ENCODE measurements at places on chromosomes 6 and 20.

- DNase-seq: no peak
These were observed 7.9 kb downstream of the AARS2 start for GRCh38 chr6:44305200-44305725.

DNA sequence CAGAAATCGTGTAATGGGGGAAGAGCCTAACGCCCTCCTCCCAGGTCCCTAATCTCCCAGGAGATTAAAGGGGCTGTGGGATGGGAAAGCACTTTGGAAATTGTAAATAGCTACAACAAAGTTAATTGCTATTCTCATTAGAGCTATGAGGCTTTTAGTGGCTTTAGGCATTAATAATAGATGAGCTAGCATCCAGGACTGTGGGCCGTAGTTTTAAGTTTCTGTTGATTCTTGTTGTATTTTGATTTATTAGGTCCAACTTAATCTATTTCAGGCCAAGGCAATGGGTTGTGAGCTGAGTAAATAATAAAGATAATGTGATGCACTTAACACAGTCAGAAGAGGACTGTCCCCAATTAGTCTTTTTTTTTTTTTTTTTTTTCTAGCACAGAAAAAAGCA is 67.7 kb downstream of the ANKRD6 start:
- DNase-seq: no peak

DNA sequence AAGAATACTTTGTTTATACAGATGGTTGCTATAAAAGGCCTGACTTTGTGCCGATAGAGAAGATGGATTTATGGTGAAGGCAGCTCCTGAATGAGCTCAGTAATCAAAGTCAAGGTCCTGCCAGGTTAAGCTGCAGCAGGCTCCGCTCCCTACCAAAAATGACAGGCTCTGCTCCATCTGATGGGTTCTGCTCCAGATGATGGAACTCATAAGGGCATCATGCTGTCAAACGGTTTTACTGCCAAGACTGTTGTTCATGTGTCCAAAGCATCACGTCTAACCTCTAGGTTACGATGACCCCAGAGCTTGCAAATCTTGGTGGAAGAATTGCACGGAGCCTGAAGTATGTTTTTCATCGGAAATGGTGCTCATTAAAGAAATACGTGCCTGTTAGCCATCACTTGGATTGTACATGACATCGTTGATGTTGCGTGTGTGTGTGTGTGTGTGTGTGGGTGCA is 19.2 kb upstream of the PTGIS start:
- no peak for DNase-seq

DNA sequence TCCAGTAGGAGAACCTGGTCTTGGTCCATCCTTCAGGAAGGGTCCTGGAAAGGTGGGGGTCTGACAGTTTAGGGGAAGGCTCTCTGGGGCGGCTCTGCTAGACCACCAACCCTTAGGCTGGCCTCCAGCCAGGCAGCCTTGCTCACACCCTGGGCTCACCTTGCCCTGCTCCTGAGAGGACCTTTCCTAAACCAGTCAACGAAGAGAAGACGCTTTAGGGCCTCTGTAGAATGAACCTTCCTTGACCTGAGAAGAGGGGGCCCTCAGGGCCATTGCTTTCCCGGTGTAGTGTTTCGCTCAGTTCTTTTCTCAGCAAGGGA is 1.1 kb downstream of the CDC25B start:
- no peak for DNase-seq

GRCh38 chr6:87808005-87808757 is 106.1 kb upstream of the AKIRIN2 start:
- no peak for DNase-seq

DNA sequence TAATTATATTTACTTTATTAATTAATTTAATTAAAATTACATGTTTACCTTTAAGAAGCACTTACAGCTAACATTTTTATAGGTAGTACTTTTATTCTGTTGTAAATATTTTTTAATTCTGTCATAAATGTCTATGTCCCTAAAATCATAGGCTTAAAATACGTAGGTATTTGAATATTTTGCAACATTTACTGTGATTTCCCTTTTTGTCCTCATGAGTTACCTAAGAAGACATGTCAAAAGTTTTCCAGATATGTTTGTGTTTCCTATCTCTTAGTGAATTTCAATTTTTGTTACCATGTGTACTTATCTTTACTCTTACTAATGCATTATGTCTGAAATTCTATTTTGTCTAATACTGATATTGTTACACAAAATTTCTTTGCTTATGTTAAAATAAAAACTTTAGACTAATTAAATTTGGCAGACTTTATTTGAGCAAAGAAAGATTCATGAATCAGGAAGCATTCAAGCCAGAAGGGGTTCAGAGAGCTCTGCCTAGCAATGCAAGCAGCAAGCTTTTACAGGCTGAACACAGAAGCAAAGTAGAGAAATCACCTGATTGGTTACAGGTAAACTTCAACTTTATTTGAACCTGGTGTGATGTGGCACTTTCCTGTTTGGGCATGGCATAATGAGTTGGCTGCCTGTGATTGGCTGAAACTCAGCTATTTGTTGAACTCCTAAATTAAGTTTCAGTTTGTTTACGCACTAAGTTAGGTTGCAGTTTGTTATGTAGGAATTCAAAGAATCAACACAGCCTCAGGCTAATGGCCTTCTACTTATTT is 123.2 kb upstream of the TMEM170B start:
- DNase-seq: no peak

GRCh38 chr20:25512709-25513108 is 72.6 kb downstream of the NINL start:
- no peak for DNase-seq

DNA sequence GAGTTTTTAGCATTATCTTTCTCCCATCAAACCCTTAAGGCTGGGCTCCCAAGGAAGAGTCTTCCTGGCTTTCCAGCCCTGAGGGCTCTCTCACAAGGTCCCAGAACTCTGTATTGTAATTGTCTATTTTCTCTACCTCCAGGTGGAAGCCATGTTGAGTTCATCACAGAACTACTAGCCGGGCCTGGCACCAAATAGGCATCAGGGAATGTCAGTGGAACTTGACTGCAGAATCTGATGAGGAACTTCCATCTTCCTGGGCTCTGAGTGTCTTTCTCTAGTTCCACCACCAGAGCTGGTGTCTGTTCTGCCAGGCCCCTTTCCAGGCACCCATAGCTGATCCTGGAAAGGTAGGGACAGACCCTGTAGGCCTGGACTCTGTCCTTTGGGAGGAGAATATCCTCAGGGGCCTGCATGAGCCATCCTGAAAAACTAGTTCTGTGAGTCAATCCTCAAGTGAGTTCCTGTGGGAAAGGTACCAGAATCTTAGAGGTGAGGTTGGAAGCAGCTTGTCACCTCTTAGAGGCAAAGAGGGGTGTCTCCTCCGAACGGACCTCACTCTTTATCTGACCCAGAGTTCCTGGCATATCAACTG is 11.1 kb upstream of the TOP1 start:
- DNase-seq: no peak

- DNase-seq: no peak
These were observed 28.3 kb upstream of the KIF3B start for GRCh38 chr20:32249030-32249738.

DNA sequence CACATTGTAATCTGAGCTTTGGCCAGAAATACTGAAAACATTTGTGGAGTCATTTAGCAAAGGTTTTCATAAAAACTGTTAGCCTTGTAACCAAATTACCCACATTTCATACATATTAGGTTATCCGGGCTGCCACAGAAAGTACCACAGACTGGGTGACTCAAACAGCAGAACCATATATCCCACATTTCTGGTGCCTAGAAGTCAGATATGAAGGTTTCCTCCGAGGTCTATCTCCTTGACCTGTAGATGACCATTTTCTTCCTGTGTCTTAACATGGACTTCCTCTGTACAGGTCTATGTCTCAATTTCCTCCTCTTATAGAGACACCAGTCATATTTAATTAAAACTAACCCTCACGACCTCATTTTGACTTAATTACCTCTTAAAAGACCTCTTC is 49.5 kb upstream of the SMIM28 start:
- DNase-seq: no peak

DNA sequence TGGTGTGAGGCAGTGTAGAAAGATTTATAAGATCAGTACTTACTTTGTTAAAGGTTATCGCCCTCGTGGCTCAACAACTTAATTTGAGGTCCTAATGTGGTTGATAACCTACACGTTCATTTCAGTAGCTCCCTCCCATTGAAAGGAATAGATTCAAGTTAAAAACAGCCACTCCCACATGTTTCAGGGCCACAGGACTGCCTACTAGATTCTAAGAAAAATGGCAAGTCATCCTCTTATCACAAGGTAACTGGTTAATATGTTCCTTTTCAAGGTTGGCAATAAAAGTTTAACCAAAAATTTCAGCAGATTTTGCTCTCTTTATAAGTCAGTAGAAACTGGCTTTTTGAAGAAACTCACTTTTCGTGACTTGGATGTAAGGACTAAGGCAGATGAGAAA is 17.1 kb downstream of the GSTA2 start:
- DNase-seq: no peak

DNA sequence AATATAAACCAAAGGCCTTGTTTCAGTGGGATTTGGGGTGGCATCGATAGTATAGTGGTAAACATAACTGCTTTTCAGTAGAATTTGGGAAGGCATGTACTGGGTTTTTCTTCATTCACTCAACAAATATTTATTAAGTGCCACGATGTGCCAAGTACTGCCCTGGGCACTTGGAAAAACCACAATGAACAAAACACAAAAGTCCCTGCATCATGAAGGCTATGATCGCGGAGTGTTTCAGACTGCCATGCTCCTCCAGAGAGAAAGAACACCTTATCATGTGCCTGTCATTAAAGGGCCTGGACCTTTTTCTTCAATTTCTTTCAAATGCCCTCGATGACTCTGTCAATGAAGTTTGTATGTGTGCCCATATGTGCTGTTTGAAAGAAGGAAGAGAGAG is 59.2 kb upstream of the CEP85L start:
- DNase-seq: no peak

GRCh38 chr6:115594891-115595290 is 465.8 kb downstream of the FRK start:
- no peak for DNase-seq

DNA sequence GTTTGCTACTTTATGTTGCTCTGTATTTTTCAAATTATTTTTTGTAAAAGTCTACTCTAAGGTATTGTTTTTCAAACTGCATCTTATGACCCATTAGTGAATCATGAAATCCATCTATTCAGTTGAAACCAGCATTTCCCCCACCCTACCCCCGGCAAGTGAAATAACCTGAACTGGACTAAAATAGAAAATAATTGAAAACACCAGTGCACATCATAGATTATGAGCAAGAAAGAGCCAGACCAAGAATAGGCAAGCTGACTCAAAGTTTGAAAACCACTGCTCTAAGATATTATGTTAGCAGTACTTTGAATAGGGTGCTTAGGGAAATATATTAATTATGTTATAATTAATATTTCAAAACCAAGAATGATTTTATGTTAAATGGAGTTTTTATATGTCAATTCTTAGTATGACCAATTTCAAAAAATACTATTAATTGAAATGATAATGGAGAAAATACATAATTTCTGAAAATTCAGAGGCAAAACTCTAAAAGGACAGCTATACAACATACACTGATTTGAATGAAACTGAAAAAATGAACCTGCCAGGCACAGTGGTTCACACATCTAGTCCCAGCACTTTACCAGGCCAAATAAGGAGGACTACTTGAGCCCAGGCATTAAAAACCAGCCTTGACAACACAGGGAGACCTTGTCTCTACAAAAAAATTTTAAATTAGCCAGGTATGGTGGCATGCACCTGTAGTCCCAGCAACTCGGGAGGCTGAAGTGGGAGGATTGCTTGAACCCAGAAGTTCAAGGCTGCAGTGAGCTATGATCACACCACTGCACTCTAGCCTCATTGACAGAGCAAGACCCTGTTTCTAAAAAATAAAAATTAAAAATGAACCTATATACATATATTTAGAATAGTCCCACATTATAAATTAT is 112.0 kb downstream of the CDK19 start:
- no peak for DNase-seq

DNA sequence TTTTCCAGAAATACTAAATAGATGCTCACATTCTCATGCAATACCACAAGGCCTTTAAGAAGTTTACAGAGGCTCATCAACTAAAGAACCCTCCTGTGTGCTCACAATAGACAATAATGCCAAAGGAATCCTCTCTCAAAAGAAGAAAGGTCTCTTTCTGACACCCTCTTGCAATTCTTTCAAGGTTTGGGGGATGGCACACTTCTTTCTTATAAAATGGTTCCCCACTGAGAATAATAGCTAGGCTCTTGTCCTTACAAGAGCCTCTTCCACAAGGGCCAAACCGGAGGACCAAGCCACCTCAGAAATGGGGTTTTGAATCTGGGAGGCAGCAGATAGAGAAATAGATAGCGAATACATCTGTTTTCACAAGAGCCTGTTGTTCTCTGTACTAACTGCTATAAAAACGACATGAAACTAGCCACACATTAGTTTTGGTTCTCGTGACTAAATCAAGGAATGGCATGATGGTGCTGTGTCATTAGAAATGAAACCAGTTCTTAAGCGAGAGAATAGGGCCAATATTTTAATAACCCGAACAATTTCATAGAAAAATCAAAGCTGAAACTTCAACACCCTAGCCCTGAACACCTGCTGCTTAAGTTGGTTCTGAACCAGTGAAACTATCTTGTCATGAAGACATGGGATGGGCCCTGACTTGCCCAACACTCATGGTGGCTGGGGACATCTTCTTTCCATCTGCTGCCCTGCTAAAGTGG is 81.1 kb downstream of the PRDM1 start:
- DNase-seq: no peak

- DNase-seq: no peak
These were observed 19.4 kb downstream of the PKIG start for GRCh38 chr20:44601801-44602204.

DNA sequence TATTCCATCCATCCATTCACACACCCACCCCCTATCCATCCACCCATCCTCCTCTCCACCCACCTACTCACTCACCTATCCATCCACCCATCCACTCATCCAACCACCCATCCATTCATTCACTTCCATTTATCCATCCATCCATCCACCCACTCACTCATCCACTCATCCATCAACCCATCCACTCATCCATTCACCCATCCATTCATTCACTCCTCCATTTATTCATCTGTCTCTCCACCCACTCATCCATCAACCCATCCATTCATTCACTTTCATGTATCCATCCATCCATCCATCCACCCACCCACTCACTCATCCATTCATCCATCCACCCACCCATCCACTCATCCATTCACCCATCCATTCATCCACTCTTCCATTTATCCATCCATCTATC is 84.1 kb downstream of the SRC start:
- DNase-seq: no peak

DNA sequence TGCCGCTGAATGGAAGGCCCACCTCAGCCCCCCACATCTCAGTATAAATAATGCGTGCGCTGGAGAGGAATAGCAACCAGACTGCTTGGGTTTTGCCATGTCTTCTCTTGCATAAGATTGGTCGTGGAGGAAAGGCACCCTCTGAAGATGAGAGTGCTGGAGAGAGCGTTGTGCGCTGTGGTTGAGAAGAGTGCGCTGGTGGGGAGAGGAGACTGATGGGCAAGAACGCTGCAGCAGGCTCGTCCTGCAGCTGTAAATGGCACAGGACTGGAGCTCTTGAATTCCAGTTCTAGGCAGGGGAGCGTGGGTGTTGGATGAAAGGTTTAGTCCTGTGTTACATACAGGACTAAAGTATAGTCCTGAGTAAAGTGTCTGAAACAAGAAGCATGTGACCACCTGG is 51.5 kb downstream of the RPRD1B start:
- DNase-seq: no peak
